CD4-positive, alpha-beta T cell treated with Interleukin-15 for 1 hour (primary cell): ENCODE measurements at places on chromosomes 6 and 20.

DNA sequence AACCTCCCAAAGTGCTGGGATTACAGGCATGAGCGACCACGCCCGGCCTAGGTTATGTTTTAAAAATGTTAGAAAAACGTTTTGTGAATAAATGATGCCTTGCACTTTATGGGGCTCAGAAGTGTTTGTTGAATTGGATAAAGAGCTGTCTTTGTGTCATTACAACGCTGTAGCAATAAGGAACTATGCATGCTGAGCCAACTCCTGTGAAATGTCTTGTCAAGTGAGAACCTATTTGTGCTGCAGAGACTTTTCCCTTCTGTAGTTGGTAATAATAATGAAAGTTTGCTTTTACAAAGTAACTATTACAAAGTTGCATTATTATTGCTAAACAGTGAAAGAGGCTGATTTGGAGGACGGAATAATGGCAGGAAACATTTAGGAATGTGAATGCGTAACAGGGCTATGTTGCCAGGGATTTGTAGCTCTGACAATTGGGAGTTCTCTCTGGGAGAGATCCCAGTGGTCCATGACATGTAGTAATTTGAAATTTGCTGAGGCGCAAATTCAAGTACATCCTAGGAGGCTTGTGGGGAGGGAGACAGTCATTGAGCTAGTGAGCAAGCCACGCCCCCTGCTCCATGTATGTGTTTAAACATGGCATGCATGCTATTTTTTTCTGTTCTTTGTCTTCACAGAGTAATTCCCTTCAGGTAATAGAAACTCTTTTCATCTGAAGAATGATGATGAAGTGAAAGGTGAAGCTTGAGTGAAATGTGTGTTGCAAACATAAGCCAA lies 16.8 kb upstream of the BICRAL start:
- no peak for DNase-seq

- DNase-seq = no peak
These were observed 63.5 kb downstream of the SLC2A10 start for GRCh38 chr20:46772901-46773300.

- no peak for DNase-seq
These were observed 219.3 kb upstream of the RNF217 start for GRCh38 chr6:124742971-124743370.

GRCh38 chr6:70375166-70375565 lies 38.1 kb upstream of the FAM135A start:
- DNase-seq = no peak

DNA sequence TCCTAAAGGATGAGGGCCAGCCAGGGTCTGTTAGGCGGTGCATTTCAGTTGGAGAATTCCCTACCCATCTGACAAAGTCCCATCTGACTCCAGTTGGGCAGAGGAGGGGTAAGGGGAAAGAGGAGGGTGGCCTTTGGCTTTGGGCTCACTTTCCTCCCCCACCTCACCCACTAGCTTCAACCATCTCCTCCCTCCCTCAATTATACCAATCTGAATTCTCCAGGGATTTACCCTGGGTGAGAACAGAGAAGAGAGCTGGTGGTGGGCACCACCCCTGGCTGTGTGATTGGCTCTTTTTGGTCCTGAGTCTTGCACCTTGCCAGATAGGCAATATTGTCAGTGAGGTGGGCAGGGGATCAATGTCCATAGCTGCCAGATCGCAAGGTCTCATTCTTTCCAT lies 3.2 kb downstream of the HMGA1 start:
- no peak for DNase-seq

GRCh38 chr6:38021029-38021428 lies 201.5 kb downstream of the ZFAND3 start:
- DNase-seq = no peak

GRCh38 chr6:149852881-149853280 lies 11.3 kb downstream of the LRP11 start:
- DNase-seq = no peak

GRCh38 chr20:38119446-38119845 lies 45.6 kb downstream of the TGM2 start:
- DNase-seq = no peak

GRCh38 chr20:33251496-33251895 lies 15.7 kb downstream of the BPIFA1 start:
- no peak for DNase-seq

DNA sequence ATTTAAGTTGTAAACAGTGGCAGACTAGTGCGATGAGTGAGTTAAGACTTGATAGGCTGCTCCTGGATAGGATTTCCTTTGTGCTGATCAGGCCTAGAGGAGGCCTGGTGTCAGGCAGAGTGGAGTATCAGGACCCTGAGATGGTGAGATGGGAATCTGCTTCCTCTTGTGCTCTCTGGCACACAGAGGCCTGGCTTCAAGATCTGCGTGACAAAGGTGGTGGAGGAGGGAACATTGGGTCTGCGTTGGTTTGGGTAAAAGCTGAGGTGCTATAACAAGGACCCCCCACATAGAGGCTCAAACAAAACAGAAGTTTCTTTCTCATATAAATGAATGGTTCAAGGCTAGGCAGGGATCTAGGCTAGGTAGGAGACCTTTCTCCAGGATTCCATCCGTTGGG lies 20.3 kb downstream of the SCAND1 start:
- DNase-seq = no peak

DNA sequence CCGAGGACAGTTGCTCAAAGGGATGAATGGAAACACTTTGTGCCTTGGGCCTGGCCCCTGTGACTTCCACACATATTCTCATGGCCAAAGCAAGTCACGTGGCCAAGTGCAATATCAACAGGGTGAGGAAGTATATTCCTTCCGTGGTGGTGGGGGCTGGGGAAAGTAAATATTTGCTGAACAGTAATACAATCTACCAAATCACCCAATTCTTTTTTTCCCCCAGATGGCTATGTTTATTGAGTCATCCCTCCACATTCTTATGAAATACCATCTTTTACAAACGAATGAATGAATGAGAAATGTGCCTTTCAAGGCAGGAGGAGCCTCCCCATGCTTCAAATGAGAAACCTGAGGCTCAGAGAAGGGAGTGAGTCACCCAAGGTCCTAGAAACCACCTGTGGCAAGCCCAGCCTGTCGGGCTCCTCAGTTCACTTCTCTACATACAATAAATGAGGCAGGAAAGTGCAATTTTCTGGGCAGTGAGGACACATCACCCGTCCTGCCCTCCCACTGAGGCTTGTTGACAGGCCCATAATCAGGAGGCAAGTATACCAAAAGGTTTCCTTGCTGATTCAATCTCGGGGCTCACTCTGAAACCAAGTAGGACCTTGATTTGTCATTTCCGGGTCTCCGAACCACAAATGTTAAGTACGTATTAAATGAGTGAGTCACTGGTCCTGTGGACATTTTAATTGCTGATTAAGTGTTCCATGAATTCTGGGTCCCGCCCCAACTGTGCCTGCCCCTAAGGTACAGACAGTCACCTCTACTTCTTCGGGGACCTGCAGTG lies 25.3 kb upstream of the TOP1 start:
- DNase-seq = peak; percentile 68

DNA sequence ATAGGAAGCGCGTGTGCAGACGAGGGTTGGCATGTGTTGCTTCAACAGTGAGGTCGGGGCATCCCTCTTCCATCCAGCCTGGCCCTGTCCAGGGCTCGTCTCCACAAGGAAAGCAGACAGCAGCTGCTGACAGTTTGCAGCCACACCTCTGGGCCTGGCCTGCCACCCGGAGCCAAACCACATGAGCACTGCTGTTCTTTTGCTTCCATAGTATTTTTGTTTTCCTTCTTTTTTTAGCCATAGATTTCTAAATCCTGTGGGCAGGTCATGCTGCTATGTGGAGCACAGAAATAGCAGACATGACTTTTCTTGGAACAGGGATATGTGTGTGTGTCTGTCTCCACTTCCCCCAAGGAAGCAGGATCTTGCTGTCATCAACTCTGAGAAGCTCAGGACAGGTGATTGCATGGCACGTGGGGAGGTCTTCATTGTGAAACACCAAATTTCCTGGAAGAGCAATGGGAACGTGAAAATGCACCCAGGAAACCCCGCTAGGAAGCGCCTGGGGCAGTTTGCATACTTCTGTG lies 167.4 kb downstream of the DTNBP1 start:
- peak; percentile 10 for DNase-seq

DNA sequence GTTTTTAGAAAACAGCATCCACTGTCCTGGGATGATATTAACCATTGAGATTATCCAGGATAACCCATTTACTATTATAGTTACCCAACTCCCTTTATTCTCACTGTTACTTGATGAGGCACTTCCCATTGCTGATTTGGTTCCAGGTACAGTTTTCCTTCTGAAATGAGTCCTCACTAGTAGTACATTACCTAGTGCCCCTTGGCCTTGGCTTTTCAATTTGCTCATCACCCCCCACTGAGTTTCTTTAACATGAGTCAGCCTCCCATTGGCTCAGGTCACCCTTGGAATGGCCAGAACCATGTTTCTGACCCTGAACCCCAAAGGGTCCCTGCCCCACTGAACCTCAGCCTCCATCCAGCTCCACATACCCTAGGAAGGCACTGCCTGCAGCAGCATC lies 28.4 kb downstream of the MDGA1 start:
- DNase-seq = no peak

DNA sequence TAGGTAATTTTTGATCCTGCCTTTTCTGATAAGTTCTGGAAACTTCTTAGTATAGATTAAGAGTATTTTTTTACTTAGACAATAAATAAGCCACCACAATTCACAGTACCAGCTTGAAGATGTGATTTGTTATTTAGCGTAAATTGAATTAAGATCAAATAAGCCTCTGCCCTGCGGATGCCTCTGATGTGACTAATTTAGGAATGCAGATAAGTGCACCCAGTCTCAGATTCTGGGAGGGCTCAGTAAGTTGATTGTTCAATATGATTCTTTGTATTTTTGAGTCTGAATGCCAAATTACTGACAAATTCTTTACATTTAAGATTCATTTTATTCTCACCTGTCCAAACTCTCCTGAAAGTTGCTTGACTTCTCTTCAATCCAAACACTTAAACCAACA lies 147.5 kb downstream of the THBS2 start:
- no peak for DNase-seq

DNA sequence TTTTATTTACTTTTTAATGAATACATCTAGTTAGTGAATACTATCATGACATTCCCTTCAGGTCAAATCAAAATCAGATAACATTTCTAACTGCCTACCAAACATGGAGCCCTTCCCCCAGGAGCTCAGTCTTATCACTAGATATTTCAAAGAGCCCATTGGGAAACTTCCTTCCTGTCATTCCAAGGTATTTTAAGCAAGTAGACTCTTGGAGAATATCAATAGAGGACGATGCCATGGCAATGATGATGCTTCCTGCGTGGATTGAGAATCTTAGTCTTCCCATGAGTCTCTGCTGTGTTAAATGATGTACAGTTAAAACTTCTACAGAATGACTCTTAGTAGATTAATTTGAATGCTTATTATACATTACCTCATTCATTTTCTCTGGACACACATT lies 384.9 kb downstream of the CENPW start:
- DNase-seq = no peak

DNA sequence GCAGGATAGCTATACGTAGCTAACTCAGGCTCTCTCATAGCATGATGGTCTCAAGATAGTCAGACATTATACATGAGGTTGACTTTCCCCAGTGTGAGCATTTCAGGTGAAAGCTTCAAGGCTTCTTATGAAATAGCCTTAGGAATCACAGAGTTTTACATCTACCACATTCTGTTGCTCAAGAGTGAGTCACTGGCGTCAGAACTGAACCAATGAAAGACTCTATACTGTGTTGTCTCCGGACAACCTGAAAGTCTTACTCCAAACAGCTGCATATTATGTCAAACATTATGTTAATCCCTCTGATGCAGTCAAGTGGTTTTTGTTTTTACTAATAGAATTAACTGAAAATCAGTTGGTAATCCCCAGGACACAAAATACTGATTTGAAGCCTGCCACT lies 79.8 kb upstream of the TRDN start:
- no peak for DNase-seq
